ENCODE measurements at places on chromosomes 11 and 22. TPM values are rescaled to one million over a fixed set of nuclear protein-coding genes. Genes with fewer than 3 reads are reported as not detected.

Gene OR52A1
- total RNA-seq, result not detected

Gene DDX25
- not detected for total RNA-seq

Gene C11orf21
- not detected for total RNA-seq

Gene CECR2
- total RNA-seq, result 0.16 TPM

Gene SCN4B
- total RNA-seq, result 0.04 TPM

Gene MYBPC3
- 0.10 TPM for total RNA-seq

Gene OR51E2
- total RNA-seq, result not detected

Gene EMID1
- total RNA-seq, result 0.42 TPM

Gene OR2D3
- total RNA-seq, result not detected

Data from A549 treated with AZD2906 at 1 μM for 4 hours (cell line).